ENCODE measurements at places on chromosomes 5 and 9. TPM values are rescaled to one million over a fixed set of nuclear protein-coding genes. Genes with fewer than 3 reads are reported as not detected.

Gene ANKRD55
- not detected for polyA plus RNA-seq

GRCh38 chr5:6452622-6453504, 4.2 kb downstream of the UBE2QL1 start:
- peaks cover 12% of the 10 kb centered on the region for H3K4me1 ChIP-seq
- H3K4me3 ChIP-seq, result no peak overlapping the region
- no peak overlapping the region for H3K27ac ChIP-seq
- no peaks in the 10 kb centered on the region for H3K36me3 ChIP-seq

- peaks cover 92% of the 10 kb centered on the region for H3K36me3 ChIP-seq
- H3K4me1 ChIP-seq, result no peaks in the 10 kb centered on the region
- no peak overlapping the region for H3K27ac ChIP-seq
- peak; percentile 8 for DNase-seq
- no peaks in the 10 kb centered on the region for H3K27me3 ChIP-seq
These were observed 36.7 kb downstream of the CDK7 start for GRCh38 chr5:69271376-69271775.

DNA sequence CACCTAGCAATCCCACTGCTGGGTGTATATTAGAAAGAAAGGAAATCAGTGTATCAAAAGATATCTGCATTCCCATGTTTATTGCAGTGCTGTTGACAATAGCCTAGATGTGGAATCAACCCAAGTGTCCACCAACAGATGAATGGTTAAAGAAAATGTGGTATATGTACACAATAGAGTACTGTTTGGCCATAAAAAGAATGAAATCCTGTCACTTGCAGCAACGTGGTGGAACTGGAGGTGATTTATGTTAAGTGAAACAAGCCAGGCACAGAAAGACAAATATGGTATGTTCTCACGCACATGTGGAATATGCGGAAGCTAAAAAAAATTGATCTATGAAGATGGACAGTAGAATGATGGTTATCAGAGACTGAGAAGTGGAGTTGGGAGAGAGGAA, 221.6 kb upstream of the DAP start:
- no peak overlapping the region for H3K4me3 ChIP-seq
- DNase-seq, result no peak
- H3K36me3 ChIP-seq, result no peaks in the 10 kb centered on the region
- H3K27ac ChIP-seq, result no peak overlapping the region

Gene HSPB3
- polyA plus RNA-seq, result not detected

- no peaks in the 10 kb centered on the region for H3K4me1 ChIP-seq
- H3K27ac ChIP-seq, result no peak overlapping the region
- no peak overlapping the region for H3K4me3 ChIP-seq
- no peaks in the 10 kb centered on the region for H3K36me3 ChIP-seq
These were observed 358.0 kb upstream of the PCSK5 start for GRCh38 chr9:75532233-75533050.

Gene UBE2D2
- polyA plus RNA-seq, result 75.1 TPM

DNA sequence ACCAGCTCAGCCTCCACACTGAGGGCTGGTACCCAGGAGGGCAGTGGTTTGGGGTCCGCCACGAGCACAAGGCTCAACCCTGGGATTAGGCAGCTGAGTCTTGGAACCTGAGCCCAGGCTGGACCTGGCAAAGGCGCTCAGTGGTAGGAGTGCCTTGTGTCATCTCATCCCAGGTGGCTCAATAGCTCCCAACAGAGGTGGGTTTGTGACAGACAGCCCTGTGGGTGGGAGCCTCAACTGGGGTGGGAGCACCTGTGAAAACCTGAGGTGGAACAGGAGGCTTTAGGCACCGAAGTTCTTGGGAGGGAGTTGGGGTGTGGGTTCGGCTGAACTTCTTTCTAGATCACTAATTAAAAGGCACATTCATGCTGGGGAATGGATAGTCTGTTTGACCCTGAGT, 35.2 kb upstream of the SMU1 start:
- H3K27me3 ChIP-seq, result no peaks in the 10 kb centered on the region
- peaks cover 13% of the 10 kb centered on the region for H3K4me1 ChIP-seq
- peaks cover 41% of the 10 kb centered on the region for H3K36me3 ChIP-seq
- DNase-seq, result no peak

Gene ITGA1
- polyA plus RNA-seq, result 2.9 TPM

- H3K27me3 ChIP-seq, result no peaks in the 10 kb centered on the region
- H3K4me1 ChIP-seq, result no peaks in the 10 kb centered on the region
- H3K36me3 ChIP-seq, result no peaks in the 10 kb centered on the region
- no peak for DNase-seq
- no peak overlapping the region for H3K27ac ChIP-seq
These were observed 15.0 kb upstream of the ECM2 start for GRCh38 chr9:92550765-92551164.

- DNase-seq, result peak; percentile 73
- H3K4me3 ChIP-seq, result no peak overlapping the region
- no peaks in the 10 kb centered on the region for H3K27me3 ChIP-seq
- H3K27ac ChIP-seq, result peak overlapping the region; percentile 43
These were observed 10.8 kb upstream of the NIPAL4 start for GRCh38 chr5:157449011-157449723.
